Stimulated activated CD4-positive, alpha-beta T cell treated with anti-CD3 and anti-CD28 coated beads, Interleukin-1b, Interleukin-23, amount 100 ng/mL, for 1 hour (primary cell): ENCODE measurements at places on chromosomes 2 and 18.

DNA sequence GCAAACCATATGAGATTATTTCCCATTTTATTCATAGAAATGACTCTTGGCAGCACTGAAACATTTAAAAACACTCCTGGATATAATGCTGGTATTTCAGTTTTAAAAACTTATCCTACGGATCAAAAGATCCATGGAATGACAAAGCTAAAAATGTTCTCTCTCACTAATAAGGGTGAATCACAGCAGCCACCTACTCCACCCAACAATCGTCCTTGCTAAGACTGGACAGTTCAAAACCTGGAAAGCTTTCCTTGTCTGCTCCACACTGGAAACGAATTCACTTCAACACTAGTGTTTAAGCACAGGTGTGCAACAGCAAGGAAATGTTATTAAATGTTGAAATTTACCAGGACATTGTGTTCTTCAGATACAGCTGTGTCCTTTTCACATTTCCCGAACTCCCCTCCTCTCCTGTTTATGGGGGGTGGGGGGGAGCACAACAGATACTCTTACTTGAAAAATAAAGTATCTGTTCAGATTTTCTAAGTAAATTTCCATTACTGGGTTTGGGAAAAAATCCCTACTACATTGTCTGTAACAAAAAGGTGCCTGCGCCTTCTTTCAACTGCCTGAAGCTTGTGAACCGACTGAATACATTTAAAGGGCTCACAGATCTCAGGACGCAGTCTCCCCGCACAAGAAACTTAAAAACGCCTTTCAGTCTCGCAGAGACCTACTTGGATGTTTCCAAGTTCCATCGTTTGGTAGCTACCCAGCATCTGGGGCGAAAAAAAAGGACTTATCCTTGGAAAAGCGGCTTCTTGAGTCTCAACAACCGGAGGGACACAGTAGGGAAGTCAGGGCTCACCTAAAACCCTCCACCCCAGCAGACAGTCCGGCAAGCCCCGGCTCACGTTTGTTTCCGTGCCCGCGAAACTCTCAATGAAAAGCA is 1.3 kb downstream of the YWHAQ start:
- no peak for DNase-seq

- DNase-seq: no peak
These were observed 343.5 kb upstream of the KLHL29 start for GRCh38 chr2:23041443-23041842.

DNA sequence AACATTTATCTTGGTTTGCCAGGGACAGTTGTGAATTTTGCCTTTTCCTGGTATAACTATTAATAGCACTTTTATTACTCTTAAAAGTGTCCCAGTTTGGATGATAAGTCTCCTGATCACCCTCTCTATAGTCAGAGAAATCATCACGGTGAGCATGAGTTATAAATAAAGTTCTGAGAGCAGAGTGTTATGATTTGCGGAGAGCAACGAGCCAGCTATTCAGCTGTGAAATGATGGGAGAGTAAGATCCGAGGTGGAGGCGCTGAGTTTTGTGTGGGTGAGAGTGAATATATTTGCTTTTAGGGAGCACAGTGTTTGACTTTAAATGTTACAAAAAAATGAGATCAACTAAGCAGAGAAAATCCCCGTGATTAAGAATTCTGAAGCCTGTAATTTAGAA is 179.6 kb downstream of the DSC3 start:
- no peak for DNase-seq

GRCh38 chr2:128736689-128737545 is 418.2 kb upstream of the HS6ST1 start:
- DNase-seq: peak; percentile 17

DNA sequence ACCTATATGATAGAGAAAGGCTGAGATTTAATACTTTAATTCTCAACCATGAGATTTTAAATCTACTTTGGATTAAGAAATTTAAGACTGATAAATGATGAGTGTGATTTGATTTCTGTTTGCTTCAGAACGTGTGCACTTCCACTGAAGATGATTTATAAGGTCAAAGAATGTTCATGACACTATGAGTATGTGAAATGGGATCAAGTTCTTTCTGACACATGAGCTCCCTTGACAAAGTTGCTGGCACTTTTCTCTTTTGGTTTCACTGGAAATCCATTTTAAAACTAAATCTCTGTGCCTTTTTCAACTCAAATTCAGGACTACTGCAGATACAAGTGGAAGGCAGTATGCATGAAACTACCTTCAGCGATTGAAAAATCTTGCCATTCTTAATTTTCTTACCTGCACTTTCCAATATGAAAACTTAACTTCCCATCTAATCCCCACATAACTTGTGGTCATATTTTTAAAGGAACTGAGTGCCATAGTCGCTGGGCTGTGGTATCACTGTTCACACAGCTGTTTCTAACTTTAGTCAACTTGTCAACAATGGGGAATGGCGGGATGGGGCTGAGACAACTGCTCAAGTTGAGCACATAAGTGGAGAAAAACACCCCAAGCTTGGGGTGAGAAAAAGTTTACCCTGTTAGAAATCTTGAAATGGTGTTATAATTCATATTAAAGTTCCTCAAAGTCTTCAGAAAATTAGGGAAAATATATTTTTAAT is 51.8 kb upstream of the TTN start:
- DNase-seq: no peak

- DNase-seq: no peak
These were observed 17.2 kb upstream of the STPG4 start for GRCh38 chr2:47172156-47172921.

DNA sequence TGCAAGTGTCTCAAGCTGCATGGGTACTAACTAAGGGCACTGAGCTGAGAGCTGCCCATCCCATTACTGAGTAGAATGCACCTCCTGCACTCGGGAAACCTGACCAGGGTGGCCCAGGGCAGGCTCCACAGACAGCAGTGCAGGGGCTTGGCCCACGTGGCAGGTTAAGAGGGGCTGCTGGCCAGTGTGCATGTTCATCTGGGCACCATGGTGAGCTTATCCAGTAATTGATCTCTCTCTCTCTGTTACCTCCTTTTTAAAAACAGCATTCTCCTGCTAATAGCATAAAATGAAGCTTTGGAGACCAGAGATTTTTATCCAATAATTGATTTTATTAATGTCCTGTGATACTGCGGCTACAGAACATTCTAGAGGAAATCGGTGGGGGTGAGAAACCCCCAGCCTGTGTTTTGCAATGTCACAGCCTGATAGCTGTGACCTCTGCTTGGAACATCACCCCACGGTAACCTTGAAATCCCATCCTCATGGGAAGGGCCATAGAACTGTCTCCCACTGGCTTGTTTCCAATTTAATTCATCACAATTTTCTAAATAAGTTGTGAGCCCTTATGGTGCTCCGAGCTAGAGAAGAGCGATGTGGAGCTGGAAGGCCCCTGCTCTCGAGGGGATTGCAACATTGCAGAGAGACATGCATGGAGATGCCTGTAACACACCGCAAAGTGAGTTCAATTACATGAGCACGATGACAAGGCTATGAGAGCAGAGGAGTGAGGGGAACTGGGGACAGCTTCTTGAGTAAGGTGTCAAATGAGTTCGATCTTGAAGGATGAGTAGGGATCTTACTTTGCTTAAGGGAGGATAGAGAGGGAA is 143.8 kb downstream of the GALNT14 start:
- DNase-seq: no peak
